ENCODE measurements at places on chromosomes 3 and 15. TPM values are rescaled to one million over a fixed set of nuclear protein-coding genes. Genes with fewer than 3 reads are reported as not detected.

Gene SUCNR1
- not detected for polyA plus RNA-seq

Gene FAM3D
- not detected for polyA plus RNA-seq

Gene CNTN6
- 47.8 TPM for polyA plus RNA-seq

Gene TUSC7
- polyA plus RNA-seq = 5.7 TPM

Gene THPO
- polyA plus RNA-seq = not detected

Gene RASL12
- not detected for polyA plus RNA-seq

Gene SOX14
- not detected for polyA plus RNA-seq

Gene STRIT1
- not detected for polyA plus RNA-seq

Gene DAZL
- not detected for polyA plus RNA-seq

Gene CHDH
- polyA plus RNA-seq = 0.75 TPM

Gene HTR3E
- not detected for polyA plus RNA-seq

Gene PSTPIP1
- polyA plus RNA-seq = not detected

Gene MEGF11
- polyA plus RNA-seq = 1.1 TPM

Gene BLOC1S6
- 23.3 TPM for polyA plus RNA-seq

All from Purkinje cell (primary cell).